ENCODE measurements at places on chromosomes 1 and 21.

GRCh38 chr1:89762386-89762778, 58.5 kb upstream of the LRRC8D start:
- no peak for DNase-seq

- DNase-seq: no peak
Measured at GRCh38 chr1:217734973-217735372, 103.8 kb downstream of the SPATA17 start.

DNA sequence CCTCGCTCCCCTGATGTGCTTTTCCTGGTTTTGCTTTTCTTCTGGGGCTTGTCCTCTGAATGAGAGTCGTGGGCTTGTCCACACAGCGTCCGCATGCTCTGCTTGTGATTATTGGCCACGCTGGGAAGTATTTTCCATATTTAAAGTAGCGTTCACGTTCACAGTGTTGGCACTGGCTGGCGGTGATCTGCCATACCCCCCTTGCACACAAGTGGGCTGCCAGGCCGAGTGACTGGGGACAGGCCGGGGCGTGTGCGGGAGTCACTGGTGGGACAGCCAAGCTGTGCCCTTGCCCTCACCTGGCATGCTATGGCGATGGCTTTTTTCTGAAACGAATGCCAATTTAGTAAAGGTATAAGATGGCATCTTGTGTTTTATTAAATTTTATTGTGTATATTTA, 32.8 kb downstream of the SLC37A1 start:
- no peak for DNase-seq

DNA sequence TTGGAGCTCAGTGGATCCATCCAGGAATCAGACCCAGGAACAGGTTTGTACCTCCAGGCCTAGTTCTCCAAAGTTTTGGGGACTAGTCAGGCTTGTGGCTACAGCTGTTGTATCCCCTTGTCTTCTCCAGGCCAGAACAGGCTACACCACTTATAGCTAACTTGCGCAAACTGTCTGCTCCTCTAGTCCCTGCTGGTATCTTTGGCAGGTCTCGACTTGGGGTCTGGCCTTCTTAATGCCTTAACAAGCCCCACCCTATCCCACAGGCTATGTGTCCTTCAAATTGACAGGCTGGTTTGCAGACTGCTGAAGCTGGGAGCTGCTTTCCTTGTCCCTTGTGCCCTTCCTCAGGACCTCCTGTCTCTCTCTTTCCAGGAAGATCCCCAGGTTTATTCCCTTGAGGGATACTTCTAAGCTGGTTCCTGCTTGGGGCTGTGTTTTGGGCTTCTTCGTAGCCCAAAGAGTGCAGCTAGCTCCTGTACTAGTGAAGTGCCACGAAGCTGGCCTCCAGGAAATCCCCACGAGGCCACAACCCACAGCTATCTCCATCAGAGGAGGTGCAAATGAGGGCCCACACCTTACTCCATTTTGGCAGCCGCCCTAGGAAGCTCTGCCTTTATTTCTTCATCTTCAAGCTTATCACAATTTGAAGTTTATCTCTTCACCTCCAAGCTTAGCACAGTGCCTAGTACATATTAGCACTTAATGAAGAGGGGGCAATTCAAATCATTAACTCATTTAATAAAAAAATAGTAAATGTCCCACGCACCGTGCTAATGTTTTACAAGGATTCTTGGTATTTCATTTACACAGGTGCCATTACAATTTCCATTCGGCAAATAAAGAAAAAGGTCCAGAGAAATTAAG, 683 bp upstream of the DMAP1 start:
- DNase-seq: peak; percentile 14

- DNase-seq: peak; percentile 63
Measured at GRCh38 chr1:10755970-10756521, 40.4 kb downstream of the CASZ1 start.

DNA sequence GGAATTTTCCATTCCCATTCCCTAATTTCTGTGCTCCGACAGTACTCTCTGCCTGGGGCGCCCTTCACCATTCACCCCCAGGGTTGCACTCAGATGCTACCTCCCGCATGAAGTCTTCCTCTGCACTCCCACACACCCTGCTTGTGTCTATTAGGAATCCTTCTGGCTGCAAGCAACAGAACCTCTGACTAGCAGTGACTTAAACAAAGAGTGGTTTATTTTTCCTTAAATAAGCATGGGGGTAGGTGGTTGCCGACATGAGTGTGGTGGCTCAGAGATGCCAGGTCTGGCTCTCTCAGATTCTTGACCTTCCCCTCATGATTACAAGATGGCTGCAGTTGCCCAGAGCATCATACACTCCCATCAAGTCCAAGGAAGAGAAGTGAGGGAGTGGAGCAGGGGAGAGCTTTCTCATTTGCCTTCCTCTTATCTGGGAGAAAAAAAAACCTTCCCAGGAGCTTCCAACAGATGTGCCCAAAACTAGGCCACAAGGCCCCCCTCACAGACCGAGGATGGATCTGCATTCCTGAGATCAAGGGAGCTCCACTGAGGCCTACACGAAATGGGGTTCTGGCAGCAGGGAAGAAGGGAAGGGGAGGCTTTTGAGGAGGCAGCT, 49.6 kb upstream of the LBR start:
- no peak for DNase-seq

DNA sequence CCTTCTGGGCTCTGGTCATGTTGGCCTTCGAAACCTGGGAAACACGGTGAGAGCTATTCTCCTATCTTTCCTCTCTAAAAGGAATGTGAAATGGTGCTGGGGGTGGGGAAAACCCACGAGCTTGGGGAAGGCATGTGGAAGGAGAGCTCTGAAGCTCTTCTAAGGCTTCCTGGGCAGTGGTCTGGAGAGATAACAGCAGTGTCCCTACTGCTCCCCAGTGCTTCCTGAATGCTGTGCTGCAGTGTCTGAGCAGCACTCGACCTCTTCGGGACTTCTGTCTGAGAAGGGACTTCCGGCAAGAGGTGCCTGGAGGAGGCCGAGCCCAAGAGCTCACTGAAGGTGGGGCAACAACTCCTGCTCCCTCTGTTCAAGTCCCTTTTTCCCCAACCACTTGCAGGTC, 2.8 kb downstream of the USP21 start:
- no peak for DNase-seq

GRCh38 chr1:113210248-113210647, 137.2 kb downstream of the LRIG2 start:
- DNase-seq: no peak

DNA sequence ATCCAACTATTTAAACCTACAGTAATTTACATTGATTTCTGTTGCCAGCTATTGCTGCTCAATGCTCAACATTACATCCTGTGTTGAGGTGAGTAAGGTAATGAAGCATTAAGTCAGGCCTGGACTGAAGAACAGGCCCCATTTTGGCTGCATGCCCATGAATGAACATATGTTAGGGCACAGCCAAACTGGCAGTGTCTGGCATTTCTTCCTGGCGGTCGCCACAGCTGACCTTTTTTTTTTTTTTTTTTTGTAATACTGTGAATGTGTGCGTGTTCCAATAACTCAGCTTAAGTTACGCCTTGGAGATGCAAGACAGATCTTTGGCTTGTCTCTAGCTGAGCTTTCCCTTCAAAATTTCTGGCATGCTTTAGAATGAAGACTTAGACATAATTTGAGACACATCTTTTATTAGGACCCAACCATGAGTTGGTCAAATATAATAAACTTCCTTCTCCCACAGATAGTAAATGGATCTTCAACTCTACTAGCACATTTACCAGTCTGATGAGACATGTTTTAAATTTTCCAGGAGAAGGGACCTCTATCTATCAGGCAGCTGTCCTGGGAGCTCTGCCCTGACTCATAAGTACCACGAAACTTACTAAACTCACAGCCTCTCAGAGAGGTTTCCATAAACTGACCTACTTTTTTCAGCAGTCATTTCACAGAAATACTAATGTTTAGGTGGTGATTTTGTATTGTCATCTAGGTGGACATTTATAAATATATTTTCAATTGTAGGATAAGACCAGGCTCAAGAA, 341.1 kb upstream of the RUNX1 start:
- DNase-seq: no peak

- DNase-seq: no peak
Measured at GRCh38 chr1:201274616-201275252, 8.6 kb upstream of the PKP1 start.

GRCh38 chr1:38973659-38974437, 17.2 kb upstream of the AKIRIN1 start:
- DNase-seq: no peak

GRCh38 chr1:221045842-221046831, 166.9 kb downstream of the HLX start:
- DNase-seq: no peak

Measured in CD4-positive, alpha-beta T cell treated with Interleukin-6 at 100 ng/mL for 8 hours (primary cell).